Effector CD4-positive, alpha-beta T cell (primary cell): ENCODE measurements at places on chromosomes 16 and 17.

DNA sequence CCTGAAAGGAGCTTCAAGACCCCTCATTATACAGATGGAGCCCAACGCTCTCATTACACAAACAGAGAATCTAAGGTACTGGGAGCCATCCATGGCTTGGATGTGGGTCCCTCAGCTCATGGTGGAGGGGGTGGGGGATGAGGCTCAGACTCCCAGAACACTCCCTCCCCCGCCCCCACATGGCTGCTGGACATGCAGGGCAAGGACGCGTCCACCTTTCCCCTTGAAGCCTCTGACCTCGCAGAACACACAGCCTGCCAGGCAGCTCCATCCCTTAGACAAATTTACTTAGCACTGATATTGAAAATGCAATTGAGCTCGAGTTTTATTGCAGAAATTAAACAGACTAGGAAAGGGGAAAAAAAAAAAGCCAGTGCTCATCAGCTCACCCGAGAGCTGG, 203.9 kb downstream of the ZNF423 start:
- no peak for DNase-seq

GRCh38 chr17:75468779-75469373, 12.4 kb downstream of the TMEM94 start:
- DNase-seq: no peak

DNA sequence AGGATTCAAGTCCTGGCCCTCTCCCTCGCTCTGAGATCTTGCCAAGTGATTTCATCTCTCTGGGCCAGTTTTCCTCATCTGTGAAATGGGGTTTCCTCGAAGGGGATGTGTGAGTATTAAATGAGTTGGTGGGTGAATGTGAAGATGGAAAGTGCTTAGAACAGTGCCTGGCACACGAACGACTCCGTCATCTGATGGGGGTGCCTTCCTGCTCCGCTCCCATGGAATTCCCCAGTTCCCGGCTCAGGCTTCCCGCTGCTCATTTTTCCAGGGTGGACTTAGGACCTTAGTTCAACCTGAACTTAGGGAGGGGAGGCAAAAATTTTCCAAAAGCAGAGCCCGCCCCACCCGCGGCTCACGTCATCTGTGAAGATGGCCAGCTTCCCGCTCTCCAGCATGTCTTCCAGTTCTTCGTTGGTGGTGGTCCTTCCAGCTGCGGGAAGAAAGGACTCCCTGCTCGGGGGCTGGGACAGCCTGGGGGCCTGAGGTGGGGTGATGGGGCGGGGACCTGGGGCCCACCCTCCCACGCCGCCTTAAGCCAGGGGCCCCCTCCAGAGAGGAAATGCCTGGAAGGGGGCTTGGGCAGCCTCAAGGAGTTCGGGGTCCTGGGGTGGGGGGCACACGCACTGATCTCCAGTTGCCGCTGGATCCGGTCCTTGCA, 11.4 kb downstream of the HSD3B7 start:
- DNase-seq: no peak

- peak; percentile 31 for DNase-seq
Observed at GRCh38 chr17:65027305-65027704, 29.2 kb downstream of the GNA13 start.

DNA sequence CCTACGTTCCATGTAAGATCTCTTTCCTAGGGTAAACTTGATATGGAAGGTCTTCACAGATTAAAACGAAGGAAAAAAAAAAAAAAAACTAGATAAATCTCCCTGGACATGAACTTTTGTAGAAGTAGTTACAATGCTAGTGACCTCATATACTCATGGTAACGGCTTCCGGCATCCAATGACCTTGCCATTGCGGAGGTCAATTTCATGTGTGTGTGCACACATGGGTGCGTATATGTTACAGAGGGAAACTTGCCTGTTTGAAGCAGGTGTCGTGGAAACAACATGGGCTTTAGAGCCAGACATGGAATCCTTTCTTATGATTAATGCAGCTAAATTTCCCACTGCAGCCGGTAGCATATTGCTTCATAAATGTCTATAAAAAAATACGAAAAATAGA, 435.5 kb downstream of the MAF start:
- DNase-seq: no peak

GRCh38 chr16:57234707-57235092, 10.4 kb upstream of the ARL2BP start:
- DNase-seq: no peak

GRCh38 chr16:2467528-2468232, 3.4 kb upstream of the NTN3 start:
- no peak for DNase-seq

DNA sequence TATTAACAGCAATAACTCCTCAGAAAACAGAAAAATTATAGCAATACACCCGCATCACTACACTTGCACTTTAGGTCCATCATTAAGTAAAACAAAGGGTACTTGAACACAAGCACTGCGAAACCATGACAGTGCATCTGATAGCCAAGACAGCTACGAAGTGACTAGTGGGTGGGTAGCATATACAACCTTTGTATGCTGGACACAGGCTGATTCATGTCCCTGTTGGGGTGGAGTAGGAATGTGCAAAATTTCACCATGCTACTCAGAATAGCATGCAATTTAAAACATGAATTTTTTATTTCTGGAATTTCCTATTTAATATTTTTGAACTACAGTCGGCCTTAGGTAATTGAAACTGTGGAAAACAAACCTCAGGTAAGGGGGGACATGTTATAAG, 2414.1 kb downstream of the TP53TG3F start:
- DNase-seq: no peak

GRCh38 chr17:77891602-77892001, 66.9 kb upstream of the TNRC6C start:
- no peak for DNase-seq

GRCh38 chr16:80804526-80805383, at the start of gene CDYL2:
CDYL2 (minus strand) TSS chr16:80804598; CDS start chr16:80804173, 425 bp downstream.
- DNase-seq: peak; percentile 12

- DNase-seq: no peak
Observed at GRCh38 chr17:14295676-14296075, 5.2 kb upstream of the HS3ST3B1 start.

- DNase-seq: no peak
Observed at GRCh38 chr17:81489012-81489997, 23.3 kb downstream of the ACTG1 start.

DNA sequence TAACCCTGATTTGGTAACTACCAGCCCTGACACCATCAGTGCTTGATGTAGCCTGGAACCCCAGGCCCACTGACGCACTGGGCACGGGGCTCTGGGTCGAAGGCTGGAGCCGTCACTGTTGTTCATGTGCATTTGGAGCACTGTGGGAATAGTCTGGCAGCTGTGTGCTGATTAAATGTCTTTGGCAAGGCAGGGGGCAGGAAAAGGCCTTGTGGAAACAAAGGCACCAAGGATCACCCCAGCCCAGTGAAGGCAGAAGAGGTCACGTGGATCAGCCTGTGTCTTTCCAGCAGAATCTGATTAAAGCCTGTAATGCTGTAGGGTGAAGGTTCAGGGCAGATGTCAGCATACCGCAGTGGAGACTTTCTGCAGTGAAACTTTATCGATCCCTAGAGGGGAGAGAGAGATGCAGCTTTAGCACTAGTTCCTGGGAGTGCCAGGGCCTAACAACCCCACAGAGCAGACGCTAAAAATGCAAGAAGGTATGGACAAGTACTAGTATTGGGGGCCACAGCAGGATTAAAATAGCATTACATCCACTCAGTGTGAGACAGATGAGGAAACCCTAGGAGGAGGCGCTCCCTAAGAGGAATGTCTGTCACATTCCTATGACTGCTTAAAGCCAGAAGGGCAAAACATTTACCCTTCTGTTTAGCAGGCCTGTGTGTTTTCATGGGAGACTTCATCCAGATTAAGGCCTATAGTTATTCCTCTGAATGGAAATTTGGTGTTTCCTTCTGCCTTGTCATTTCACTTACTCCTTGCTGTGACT, 9.7 kb downstream of the ZNHIT3 start:
- DNase-seq: no peak
